ENCODE measurements at places on chromosomes 12 and 14.

GRCh38 chr14:104659764-104660523, 29.5 kb upstream of the INF2 start:
- no peak for DNase-seq

DNA sequence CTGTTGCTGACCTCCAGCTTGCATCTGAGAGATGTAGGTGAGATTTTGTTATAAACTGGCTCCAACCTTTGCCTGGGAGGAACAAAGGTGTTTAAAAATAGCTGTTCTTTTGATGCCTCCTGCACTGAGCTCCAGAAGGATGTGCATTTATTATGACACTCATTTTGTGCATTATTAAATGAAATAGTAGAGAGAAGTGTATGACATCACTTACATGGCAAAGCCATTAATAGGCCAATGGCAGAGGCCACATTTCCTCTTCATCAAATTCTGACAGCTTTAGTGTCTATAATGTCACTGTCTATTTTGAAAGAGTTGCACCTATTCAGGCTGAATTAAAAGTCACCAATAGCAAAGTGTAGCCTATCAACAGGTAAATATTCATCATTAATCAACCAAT, 564.6 kb downstream of the FLRT2 start:
- DNase-seq, result no peak

- no peak for DNase-seq
Measured at GRCh38 chr14:93832081-93832480, 43.8 kb upstream of the PRIMA1 start.

DNA sequence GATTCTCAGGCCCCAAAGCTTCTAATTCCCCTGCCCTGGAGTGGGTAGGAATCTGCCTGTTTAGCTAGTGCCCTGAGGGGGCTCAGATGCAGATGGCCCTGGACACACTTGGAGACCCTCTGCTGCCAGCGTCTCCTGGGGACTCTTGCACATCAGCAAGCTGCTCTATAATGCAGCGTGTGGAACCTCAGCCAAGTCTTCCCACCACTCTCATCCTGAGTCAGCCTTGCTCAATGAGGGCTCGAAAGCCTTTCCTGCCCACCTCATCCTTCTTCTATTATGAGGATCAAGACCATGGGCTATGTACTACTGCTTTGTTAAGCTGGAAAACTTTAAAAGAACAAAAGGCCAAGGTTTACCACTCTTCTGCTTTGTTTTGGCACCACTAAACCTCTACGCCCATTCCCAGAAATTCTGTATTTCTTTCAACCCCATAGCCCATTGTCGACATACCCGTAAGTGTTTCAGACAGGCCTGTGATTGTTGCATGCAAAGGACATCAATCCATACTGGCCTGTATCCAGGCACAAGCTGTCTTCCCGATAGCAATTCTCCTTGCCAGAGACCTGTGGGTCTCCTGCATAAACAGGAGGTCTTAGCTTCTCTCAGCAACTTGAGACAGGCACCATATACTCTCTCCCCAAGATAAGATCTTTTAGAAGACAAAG, 246.9 kb downstream of the DPF3 start:
- DNase-seq, result no peak

DNA sequence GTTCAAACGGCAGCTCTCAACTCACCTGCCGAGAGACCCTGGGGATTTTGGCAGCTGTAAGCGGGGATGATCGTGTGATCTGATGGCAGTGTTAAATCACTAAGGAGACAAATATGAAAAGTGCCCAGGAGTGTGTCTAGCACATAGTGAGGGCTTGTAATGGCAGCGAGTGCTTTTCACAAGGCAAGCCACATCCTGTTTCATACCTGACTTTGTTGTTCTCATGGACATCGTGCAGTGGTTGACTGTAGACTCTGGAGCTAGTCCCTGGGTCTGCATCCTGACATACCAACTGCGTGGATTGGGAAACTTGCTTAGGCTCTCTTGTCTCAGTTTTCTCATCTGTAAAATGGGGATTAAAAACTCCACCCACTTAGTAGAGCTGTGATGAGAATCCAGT, 148.5 kb downstream of the VRK1 start:
- no peak for DNase-seq

DNA sequence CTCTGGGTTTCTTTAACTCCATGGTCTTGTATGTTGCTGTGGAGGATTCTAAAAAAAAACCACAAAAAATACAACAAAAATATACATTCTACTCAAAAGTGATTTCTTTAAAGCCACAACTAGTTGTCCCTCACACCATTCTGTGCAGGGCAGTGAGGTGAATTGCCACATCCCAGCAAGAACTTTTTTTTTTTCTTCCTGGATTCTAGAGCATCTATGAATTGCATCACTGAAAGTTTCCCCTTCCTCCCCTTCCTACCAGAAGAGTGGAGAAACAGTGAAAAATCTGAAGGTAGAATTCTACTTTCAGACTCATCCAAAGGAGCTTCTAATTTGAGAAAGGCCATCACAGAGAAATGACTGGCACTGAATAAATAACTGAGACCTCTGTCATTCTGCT, 395.3 kb downstream of the AEBP2 start:
- no peak for DNase-seq

GRCh38 chr12:119415714-119416113, 81.2 kb downstream of the CCDC60 start:
- no peak for DNase-seq

- no peak for DNase-seq
Measured at GRCh38 chr12:108337235-108338223, 1.6 kb downstream of the CMKLR1 start.

DNA sequence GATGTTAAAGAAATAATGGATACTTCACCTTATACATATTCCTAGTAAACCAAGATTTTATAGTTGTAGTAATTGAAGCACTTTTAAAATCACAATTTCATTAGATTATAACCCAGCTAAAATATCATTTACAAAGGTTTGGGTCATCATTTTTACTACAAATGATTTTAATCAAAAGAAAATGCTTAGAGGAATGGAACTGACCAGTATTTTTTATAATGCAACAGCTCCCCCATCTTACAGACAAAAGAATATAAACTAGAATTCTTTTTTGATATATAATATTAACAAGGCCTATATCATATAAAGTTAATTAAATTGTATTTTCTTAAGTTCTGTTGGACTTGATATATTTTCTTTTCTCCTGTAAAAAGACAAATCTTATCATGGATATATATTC, 20.4 kb upstream of the LRFN5 start:
- no peak for DNase-seq

GRCh38 chr14:100791348-100791735, 34.6 kb upstream of the MEG3 start:
- no peak for DNase-seq

GRCh38 chr12:47547077-47547476, 158.8 kb downstream of the RPAP3 start:
- DNase-seq, result no peak

DNA sequence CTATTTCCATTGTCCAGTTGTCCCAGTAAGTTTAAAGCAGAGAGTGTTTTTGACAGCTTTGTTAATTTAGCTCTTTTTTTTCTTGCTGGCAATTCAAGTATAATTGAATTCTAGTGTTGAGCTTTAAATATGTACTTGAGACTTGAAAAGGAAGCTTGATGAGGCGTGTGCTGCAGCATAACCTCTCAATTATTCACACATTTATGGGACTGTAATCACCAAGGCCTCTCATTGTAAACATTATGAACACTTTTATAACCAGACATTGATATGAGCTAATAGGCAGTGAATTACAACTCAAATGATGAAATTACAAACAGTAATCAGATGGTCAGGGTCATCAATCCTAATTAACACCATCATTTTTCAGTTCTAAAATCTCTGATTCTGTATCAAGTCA, 378.0 kb upstream of the DDHD1 start:
- DNase-seq, result no peak

DNA sequence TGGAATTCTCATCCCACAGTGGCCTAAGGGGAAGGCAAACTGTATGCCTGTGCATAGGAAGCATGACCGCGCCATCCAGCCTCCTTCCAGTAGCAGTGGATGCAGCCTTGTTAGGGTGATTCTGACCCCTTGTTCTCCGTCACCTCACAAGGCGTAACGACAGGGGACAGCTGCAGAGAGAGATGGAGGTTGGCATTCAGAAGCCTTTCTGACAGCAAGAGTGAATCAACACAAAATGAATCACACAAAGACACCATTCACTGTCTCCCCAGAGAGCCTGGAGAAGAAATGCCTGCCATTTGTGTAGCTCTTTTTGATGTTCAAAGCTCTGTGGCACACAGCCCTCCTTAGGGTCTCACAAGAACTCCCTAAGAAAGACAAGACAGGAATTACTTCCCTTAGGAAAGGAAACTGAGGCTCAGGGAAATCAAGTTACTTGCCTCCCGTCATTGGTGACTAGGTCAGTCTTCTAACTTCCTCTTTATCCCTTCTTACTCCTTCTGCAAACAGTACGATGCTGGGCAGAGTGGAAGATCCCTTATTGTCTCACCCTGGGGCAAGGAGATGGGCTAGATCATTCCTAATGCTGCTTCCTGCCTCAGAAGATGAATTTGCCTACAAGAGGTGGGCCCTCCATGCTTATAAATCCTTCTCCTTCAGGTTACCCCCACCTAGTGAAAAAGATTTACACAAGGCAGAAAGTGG, 280.9 kb downstream of the CACNA1C start:
- DNase-seq, result no peak

DNA sequence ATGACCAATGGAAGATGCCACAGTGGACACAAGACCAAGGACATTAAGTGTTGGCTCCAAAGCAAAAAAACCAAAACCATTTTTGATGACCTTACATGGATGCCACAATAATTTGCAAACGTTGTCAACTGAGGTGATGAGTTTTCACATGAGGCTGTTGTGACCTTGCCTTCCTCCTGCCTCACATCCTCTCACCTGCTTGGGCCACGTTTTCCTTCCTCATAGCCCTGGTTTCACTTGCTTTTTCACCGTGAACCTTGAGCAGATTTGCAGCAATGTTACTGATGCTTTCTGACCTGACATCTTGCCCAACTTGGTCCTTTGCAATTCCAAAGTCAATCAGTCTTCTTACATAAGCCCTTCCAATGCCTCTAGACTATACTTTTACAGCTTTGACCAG, 3.7 kb downstream of the KRT6B start:
- no peak for DNase-seq

- no peak for DNase-seq
Measured at GRCh38 chr14:79021766-79022165, 851.6 kb downstream of the NRXN3 start.

- DNase-seq, result no peak
Measured at GRCh38 chr12:32558903-32559302, 120.2 kb upstream of the DNM1L start.

GRCh38 chr12:48025281-48025680, 21.0 kb upstream of the COL2A1 start:
- no peak for DNase-seq

Data from CMK (cell line).